Stimulated activated CD4-positive, alpha-beta T cell treated with anti-CD3 and anti-CD28 coated beads, Interleukin-4, amount 100 ng/mL, for 4 hours (primary cell): ENCODE measurements at places on chromosomes 4 and X.

DNA sequence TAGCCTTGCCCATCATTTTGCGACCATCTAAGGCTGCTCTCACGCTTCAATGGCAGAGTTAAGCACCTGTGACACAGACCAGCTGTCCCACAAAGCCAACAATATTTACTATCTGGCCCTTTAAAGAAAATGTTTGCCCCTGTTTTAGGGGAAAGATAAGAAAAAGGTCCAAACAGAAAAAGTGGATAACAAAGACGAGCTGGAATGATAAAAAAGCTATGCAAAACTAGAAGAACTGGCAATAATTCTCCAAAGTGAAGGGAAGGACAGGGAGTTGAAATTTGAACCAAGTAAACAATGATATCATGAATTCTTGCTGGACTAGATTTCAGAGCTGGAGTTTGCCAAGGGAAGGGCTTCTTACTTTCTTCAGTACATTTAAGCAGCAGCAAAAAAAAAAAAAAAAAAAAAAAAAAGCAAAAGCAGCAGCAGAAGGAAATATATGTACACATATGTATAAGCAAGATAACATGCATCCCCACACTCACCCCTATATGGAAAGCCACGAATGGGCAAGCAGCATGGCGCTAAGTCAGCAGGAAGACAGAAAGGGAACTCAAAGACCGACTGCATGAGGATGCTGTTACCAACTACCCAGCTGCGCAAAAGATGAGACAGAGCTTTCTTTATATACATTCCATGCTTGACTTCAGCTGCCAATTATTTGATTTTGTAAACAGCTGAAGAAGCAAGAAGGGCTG, 12.5 kb downstream of the TRAPPC2 start:
- no peak for DNase-seq

GRCh38 chr4:162497564-162498167, 333.9 kb upstream of the FSTL5 start:
- DNase-seq: no peak

DNA sequence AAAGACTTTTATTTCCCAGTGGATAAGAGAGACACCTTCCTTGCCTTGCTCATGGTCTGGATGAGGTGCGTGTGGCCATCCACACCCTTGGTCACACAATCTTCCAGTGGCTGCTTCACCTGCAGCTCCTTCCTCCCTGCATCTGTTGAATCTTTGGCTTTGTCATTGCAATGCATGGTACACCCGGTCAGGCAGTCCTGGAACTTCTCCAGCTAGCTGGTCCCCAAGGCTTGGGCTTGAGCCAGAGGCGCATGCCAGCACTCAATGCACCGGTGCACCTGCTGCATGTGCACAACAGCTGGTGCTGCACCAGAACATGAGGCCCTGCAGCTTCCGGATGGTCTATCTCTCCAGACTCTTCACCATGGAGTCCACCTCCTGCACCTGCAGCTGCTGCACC, 31.7 kb downstream of the SCML1 start:
- no peak for DNase-seq

DNA sequence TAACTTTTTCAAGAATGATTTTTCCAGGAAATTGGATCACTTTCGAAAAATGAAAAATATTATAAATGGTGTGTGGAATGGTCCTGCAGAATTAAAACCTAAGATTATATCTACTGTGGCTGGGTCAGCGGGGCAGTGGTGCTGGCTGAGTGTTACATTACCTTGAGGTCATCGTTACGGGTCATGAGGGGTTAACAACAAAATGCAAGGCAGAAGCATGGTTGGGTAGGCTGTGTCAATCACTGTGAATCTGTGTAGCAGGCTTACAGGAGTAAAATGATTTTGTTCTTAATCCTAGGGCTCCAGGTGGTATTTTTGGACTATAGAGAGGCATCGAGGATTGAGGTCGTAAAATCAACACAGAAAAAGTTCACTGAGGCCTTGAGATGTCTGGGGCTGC, 105.2 kb upstream of the AMOT start:
- DNase-seq: no peak

- no peak for DNase-seq
These were observed 1444.2 kb downstream of the ADGRL3 start for GRCh38 chr4:62644372-62644771.

DNA sequence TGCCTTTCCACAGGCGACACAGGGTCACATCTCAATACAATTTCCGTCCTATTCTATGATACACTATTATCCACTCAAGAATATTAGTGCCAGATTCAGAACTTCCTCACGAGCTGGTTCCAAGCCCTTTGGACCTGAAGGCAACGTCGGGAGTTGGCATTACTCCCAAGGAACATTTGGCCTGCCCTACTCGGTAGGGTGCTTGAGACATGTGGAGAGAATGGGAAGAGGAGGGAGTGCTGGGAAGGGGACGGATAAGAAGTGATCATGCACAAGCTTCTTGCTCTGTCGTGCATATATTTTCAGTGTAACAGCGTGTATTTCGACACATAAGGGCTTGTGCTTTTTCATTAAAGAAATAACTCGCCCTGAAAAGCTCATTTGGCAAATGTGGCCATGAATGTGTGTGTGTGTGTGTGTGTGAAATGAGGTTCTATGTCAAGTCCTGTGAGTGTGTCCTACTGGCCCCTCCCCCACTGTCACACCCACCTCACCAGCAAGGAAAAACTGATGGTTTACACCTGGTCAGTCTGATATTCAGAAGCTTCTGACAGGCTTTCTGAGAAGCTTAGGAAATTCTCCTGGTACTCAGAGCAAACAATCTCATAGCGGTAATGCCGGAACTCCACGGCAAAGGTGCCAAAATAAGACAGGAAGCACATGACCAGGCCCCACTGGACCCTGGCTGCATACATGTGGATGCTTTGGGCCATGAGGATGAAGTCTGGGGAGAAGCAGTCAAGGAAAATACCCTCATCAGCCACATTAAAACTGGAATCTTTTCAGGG, 54.8 kb downstream of the ENOPH1 start:
- DNase-seq: no peak

GRCh38 chr4:189845145-189845846, 95.4 kb upstream of the FRG1 start:
- DNase-seq: no peak

DNA sequence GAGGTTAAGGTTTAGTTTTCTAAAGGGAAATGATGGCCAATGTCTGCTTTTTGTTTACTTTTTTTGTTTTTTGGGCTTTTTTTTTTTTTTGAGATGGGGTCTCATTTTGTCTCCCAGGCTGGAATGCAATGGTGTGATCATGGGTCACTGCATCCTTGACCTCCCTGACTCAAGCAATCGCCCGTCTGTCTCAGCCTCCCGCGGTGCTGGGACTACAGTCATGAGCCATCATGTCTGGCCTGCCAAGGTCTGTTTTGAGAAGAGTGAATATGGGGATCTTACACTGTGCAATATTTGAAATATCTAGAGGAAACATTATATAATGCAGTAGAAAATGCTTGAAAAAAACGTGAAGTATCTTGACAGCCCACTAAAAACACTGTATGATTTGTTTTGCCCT, 162.5 kb downstream of the GASK1B start:
- no peak for DNase-seq

DNA sequence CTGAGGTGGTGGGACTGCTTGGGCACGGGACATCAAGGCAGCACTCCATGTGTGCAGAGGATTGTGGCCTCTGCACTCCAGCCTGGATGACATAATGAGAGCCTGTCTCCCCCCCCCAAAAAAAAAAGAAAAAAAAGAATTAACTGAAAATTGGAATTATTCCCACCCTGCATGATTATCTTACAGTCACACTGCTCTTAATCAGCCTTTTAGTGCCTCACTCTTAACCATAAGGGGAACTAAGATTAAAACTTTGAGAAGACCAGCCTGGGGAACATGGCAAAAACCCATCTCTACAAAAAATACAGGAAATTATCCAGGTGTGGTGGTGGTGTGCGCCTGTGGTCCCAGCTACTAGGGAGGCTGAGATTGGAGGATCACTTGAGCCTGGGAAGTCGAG, 94.6 kb downstream of the UBE2K start:
- DNase-seq: no peak
